ENCODE measurements at places on chromosomes 2 and 18. TPM values are rescaled to one million over a fixed set of nuclear protein-coding genes. Genes with fewer than 3 reads are reported as not detected.

SPRED2 gene
- total RNA-seq = 30.0 TPM

CFAP53 gene
- total RNA-seq = 0.11 TPM

YES1 gene
- total RNA-seq = 26.8 TPM

PSD4 gene
- total RNA-seq = 1.0 TPM

SH2D6 gene
- 0.37 TPM for total RNA-seq

CHST9 gene
- not detected for total RNA-seq

SERPINB10 gene
- 4.2 TPM for total RNA-seq

FOXI3 gene
- not detected for total RNA-seq

KCTD1 gene
- total RNA-seq = 17.5 TPM

NEU2 gene
- not detected for total RNA-seq

GMCL1 gene
- total RNA-seq = 9.9 TPM

NOL4 gene
- not detected for total RNA-seq

CCL20 gene
- not detected for total RNA-seq

PTPRM gene
- 46.6 TPM for total RNA-seq

PFN4 gene
- 0.67 TPM for total RNA-seq

SNTG2 gene
- not detected for total RNA-seq

RUFY4 gene
- total RNA-seq = not detected

LIMS4 gene
- total RNA-seq = 1.5 TPM

ZCCHC2 gene
- 5.3 TPM for total RNA-seq

PTPN2 gene
- total RNA-seq = 23.0 TPM

ALLC gene
- not detected for total RNA-seq

SLC38A11 gene
- total RNA-seq = 1.5 TPM

IL1RL2 gene
- not detected for total RNA-seq

CNNM3 gene
- 8.7 TPM for total RNA-seq

SMIM21 gene
- not detected for total RNA-seq

COBLL1 gene
- total RNA-seq = 38.7 TPM

SLC4A3 gene
- total RNA-seq = 9.2 TPM
